Cardiac fibroblast (primary cell): ENCODE measurements at places on chromosomes 3 and 15.
A peak's percentile ranks its signal among the peaks of the same experiment; 100 is the strongest.

GRCh38 chr15:72113347-72114031 is 4.5 kb downstream of the MYO9A start:
- no peak for DNase-seq

DNA sequence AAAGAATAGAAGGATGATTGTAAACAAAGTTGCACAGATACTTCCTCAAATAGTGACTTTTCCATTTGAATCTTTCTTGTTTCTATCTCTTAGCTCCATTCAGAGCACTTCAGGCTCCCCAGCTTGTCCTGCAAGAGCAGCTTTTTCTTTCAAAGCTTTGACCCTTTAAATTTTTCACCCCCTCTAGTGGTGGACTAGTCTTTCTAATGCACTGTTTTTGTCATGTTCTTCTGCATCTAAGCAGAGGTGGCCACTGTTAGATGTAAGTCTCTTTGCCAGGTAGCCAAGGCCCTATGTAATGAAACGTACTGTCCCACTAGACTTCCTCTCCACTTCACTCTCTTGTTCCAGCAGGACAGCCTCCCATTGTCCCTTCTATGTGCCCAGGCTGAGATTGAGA is 74.0 kb upstream of the MANF start:
- DNase-seq, result peak; percentile 49

GRCh38 chr3:106049821-106050220 is 181.0 kb upstream of the CBLB start:
- DNase-seq, result no peak

DNA sequence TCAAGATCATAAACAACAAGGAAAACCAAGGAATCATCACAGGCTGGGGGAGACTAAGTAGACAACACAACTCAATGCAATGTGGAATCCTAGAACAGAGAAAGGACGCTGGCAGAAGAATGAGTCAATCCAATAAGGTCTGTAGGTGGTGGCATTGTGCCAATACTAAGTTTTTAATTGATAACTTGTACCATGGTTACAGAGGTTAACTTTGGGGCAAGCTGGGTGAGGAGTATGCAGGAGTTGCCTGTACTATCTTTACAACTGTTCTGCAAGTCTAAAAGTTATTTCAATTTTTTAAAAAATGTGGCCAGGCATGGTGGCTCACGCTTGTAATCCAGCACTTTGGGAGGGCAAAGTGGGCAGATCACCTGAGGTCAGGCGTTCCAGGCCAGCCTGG is 46.2 kb downstream of the RORA start:
- no peak for DNase-seq

DNA sequence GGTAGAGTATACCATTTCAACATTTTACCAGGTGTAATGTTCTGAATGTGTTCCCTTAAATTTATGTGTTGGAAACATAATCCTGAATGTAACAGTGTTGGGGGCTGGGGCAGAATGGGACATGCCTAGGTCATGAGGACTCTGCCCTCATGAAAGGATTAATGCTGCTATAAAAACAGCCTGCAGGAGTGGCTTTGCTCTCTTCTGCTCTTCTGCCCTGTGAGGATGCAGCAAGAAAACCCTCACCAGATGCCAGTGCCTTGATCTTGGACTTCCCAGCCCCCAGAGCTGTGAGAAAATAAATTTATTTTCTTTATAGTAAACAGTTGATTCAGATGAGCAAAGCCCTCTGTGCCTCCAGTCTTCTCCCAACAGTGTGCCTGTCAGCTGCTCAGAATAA is 326.0 kb upstream of the ONECUT1 start:
- no peak for DNase-seq

GRCh38 chr15:101204739-101205535 is 46.9 kb downstream of the CHSY1 start:
- peak; percentile 35 for DNase-seq

DNA sequence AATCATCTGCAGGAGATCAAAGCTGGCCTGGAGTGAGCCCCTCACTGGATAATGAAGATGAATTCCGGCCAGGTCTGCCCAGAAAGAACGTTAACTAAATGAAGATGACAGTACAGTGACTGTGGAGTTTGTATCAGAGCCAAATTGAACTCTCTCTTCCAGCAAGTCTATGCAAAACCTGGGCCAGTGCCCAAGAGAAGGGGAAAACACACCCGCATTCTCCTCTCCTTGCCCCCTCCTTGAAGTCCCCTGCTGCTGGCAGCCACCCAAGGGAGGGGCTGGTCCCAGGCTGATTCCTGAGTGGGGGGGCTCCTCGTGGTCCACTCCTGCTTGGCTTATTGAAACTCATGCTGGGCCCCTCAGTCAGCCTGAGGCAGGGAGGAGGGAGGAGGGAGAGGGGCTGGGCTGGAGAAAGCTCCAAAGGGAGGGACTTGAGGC is 155.7 kb downstream of the RAB11A start:
- DNase-seq, result no peak

DNA sequence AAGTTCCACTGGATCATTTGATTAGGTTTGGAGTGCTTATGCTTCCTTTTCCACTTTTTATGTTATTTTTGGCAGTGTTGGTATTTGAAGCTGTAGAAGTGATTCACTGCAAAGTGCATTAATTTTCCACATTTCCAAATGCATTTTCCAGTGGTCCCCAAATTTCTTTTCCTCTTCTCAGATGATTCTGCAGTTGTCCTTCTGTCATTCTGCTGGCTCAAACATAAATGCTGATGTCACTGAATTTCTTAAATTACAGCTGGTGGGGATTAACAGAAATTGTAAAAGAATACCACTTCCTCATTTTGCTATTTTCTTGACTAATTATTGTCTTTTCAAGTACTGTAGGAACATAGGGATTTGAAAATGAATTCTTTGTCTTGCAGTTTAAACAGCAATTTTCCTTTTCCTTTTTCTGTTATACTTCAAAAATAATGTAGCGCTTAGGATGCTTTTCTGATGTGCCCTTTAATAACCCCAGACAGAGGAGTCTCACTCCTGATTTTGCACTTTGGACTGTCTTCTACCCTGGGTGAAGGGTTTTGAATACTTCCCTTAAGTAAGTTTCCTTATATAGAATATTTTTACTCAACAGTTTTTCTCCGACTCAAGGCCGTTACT is 25.0 kb downstream of the MITF start:
- no peak for DNase-seq

DNA sequence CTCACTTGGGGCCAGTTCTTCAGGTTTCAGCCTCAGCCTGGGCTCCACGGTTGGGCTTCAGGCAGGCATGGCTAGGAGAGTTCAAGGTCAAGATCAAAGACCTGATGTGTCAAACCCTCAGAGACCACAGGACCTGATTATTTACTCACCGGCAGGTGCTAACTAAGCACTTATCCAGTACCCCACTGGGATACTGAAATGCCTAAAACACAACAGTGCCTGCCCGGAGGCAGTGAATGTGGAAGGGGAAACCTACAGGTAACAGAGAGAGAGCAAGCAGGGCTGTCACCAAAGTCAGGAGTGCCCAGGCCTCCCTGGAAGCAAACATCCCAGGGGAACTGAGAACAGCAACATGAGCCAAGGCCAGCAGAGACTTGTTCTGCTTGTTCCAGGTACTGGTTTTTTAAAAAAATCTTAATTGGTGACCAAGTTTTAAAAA is 6.7 kb downstream of the IDH2 start:
- DNase-seq, result no peak

- no peak for DNase-seq
Measured at GRCh38 chr15:92155934-92156333, 237.7 kb upstream of the ST8SIA2 start.

GRCh38 chr3:72427624-72428023 is 420.6 kb downstream of the SHQ1 start:
- DNase-seq, result no peak

DNA sequence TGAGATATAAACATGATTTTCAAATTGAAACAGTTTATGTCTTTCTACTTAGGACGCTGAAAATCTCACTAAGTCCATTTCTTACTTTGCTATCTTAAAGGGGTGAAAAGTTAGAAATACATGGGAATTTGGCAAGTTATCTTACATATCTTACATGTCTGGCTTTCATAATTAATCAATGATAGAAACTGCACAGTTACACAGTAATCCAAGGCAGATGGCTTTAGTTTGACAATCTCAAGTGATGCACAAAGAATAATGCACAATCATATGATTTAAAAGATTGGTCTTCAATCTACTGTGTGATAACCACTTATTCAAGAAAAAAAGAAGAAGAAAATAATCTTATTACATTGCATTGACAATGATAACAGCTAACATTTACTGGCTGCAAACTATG is 14.2 kb downstream of the PDZRN3 start:
- DNase-seq, result no peak

DNA sequence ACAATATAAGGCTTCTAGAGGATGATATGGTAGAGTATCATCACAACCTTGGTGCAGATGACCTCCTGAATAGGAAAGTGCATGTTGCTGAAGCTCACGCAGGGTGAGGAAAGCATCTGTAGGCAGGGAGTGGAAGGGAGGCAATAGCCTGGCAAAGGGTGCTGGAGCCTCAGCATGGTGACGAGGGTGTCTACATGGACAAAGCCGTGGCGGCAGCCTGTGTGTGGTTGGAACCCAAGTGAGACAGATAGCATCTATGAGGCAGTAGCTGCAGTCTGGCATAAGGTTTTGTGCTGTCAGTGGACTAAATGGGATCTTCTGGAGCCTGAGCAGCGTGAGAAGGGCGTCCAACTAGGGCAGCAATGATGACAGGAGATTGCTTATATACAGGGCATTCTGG is 132.5 kb downstream of the DLG1 start:
- DNase-seq, result no peak

- peak; percentile 4 for DNase-seq
Measured at GRCh38 chr15:91385311-91385710, 285.3 kb downstream of the SV2B start.

DNA sequence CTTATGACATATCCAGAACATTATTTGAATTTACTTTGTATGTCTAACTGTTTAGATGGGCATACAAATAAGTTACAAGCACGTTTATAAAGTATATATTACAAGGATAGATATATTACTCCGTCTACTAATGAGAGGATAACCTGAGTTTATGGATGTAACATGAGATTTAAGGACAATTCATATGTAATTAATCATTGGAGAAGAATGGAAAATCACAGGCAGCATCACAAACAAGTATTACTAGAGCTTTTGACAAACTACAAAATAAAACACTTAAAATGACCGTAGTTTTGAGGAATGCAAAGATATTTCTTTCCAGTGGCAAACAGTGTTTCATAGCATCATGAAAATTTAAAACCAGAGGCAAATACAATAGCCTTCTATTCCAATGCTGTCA is 113.8 kb downstream of the ROBO1 start:
- no peak for DNase-seq

- DNase-seq, result peak; percentile 92
Measured at GRCh38 chr15:80455668-80456442, 51.7 kb downstream of the ARNT2 start.

DNA sequence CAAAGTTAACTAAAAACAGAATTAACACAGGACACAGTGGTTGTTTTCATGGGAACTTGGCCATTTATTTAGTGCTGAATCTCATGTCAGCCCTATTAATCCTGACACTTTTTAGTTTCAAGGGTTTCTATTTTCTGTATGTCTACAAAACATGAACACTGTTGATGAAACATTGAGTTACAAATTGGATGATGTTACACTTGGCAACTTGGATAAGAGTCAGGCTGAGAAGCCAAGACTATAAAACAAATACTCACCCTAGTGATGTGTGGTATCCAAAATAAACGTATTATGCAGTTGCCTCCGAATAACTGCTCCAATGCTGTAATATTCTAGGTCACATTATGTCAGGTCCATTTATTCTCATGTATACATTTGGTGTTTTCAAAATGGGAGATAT is 349.6 kb downstream of the ZIC1 start:
- no peak for DNase-seq

- no peak for DNase-seq
Measured at GRCh38 chr3:49930922-49931321, 1.3 kb upstream of the MON1A start.

DNA sequence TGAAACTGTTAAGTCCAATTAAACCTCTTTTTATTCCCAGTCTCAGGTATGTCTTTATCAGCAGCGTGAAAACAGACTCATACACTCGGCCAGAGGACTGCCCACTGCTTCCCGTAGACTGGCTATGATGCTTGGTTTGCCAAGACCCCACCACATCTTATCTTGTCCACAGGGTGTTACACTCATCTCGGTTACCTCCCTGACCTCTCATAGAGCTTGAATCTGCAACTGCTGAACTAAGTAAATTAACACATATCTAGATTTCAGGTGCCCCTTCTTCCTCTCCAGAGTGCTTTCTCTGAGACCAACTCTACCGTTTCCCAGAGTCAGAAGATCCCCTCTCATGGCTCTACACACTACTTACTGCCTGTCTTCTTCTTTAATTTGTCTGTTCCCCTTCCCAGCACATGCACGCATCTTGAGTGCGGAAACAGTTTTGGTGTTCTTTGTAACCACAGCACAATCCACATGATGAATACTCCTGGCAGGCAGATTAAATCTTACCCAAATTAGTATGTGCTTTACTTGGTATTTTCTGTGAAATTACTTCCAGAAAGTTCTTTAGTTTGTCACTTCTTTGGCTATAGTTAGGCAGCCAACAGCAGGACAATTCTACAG is 49.7 kb downstream of the CD200 start:
- DNase-seq, result no peak

DNA sequence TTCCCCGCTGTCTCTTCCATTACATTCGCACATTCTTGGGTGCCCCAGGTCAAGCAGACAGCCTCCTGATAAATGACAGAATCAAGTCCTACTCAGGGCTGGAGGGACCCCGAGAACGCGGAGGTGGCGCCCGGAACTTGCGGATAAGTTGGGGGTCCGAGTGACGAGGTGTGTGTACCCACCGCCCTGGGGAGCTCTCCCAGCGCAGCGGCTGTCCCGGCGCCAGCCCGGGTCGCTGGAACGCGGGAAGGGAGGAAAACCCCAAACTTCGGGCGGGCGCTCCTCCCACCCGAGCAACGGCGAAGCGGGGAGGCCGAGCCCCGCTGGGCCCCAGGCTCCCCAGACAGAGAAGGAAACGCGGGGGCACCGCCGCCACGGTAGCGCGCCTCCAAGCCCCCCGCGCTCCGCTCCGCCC is 550 bp downstream of the CLN6 start:
- DNase-seq, result no peak

DNA sequence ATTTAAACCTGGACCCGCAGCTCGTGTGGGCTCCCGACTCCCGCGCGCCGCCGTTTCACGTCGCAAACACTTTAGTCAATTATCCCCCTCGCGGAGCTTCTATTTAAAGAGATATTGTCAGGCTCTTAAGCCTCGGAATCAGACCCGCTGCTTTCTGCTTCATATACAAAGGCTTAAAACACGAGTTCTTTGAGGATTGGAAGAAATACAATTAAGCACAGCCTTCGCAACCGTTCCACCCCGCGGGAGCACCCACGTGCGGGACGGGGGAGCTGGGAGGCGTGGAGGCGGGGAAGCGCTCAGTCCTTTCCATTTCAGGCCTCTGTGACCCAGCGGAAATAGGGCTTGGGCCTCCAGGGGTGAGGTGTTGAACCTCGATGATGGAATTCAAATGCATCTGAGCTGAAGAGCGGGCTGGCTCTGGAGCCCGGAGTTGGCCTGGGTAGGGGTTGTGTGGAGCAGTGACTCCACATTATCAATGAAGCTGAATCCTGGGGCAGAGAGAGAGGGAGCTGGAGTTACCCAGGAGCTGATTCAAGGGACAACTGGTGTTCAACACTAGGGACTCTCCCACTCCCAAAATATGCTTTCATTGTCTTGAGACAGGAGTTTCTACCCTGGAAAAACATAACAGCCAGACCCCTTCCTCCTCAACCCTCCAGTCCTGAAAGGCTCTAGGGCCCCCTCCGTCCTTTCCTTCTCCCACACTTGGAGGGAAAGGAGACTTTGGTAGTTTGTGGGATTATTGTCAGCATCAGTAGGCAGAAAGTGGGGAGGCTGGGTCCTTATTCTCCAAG is 2.4 kb downstream of the ANKRD63 start:
- no peak for DNase-seq

GRCh38 chr15:38073178-38073946 is 138.9 kb downstream of the TMCO5A start:
- DNase-seq, result peak; percentile 65
